ENCODE measurements at places on chromosomes 7 and 10.

DNA sequence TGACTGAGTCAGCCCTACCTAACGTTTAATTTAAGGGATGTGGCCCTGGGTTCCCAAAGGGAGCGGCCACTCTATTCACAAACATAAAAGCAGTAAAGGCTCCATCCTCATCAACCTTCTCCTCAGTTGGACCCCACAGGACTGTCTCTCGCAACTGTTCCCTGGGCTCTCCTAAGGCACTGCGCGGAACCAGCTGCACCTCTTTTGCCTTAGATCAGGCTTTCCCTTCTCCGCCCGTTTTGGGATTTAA lies 689 bp upstream of the GTPBP4 start:
- no peak for DNase-seq

GRCh38 chr10:10871352-10871751 lies 146.3 kb upstream of the CELF2 start:
- no peak for DNase-seq

DNA sequence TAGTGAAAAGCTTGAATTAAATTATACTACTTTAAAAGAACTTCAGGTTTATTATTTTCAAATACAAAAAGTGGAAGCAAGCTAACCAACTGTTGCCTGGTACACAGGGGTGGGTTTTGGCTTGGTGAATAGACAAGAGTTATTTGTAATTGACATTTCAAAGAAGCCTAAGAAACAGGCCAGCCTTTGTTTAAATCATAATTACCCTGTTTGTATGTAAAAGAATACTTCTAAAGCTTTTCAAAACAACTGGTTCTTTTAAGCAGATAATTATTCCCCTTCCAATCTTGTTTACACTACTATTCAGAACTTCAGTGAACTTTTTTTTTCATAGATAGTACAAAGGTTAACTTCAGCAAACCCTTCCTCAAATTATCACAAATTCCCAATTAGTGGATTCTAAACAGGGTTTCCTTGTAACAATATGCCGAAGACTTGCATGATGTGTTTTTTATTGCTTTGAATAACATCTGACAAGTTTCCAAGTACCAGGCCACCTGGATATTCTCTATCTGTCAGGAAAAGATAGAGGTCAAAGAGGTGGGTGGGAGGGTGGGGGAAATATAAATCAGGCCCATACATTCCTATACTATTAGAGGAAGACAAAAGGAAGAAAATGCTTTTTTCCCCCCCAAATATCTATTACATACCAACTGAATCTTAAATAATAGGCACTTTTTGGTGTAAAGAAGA lies 20.4 kb downstream of the SSMEM1 start:
- DNase-seq, result no peak

DNA sequence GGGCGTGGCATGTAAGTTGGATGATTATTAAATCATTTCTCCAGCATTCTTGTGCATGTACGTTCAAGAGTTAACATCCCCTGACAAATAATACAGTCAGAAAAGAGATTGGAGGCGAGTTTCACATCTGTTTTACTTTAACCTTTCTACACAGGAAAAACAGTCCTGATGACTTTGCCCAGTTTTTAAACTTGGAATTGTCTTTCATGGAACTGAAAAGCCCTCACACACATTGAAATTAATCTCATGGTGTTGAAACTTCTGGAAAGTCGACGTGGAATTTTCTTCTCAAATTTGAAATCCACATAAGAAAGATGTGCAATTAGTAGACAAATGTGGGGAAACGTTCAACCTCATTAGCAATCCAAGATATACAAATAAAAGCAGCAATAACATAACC lies 31.2 kb upstream of the ZNF438 start:
- no peak for DNase-seq

DNA sequence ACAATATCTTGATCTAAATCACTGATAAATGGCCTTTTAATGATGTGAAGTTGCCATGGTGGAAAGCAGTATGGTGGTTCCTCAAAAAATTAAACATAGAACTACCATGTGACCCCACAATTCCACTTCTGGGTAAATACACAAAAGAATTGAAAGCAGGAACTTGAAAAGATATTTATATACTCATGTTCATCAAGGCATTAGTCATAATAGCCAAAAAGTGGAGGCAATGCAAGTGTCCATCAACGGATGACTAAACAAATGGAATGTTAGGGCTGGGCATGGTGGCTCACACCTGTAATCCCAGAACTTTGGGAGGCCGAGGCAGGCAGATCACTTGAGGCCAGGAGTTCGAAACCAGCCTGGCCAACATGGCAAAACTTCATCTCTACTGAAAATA lies 2.0 kb upstream of the DNAJC12 start:
- DNase-seq, result no peak

- no peak for DNase-seq
These were observed 76.1 kb upstream of the ZEB1 start for GRCh38 chr10:31242902-31243301.

GRCh38 chr10:84076540-84077195 lies 62.6 kb upstream of the GHITM start:
- no peak for DNase-seq

GRCh38 chr7:125828153-125828700 lies 898.6 kb upstream of the POT1 start:
- DNase-seq, result no peak

DNA sequence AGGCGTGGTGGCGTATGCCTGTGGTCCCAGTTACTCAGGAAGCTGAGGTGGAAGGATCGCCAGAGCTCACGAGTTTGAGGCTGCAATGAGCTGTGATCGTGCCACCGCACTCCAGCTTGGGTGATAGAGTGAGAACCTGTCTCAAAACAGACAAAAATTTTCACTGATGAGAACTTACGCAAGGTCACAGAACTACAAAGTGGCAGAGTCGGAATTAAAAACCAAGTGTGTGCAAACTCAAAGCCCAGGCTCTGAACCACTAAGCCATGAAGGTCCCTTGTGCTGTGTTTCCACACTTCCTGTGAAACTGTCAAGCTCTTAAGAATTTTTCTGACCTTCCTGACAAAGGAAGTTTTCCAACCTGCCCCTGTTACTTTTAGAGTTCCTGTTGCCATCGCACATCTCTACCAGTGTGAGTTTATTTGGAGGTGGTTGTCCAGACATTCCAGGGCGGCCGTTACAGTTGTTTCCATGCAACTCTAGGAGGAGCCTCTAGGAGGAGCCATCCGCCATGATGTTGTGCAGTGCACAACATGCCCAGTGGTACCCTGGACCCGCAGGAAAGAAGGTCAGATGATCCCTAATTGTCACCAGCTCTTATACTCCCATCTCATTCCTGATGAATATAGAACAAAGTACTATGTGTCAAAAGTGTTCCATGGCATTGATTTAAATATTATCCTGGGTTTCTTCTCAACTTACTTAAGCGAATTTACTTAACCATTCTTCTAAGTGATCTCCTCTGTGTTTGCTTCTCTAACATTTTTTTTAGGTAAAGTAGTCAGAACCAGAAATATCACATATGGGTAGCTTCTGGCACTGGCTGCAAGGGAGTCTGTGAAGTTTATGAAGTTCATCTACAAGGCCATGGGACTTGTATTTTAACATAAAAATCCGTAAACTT lies 49.0 kb upstream of the LYZL1 start:
- no peak for DNase-seq
